ENCODE measurements at places on chromosomes 4 and X. TPM values are rescaled to one million over a fixed set of nuclear protein-coding genes. Genes with fewer than 3 reads are reported as not detected.

Gene TKTL2
- 0.82 TPM for total RNA-seq

Gene ADH1C
- not detected for total RNA-seq

Gene ATOH1
- total RNA-seq, result not detected

Gene ZNF280C
- total RNA-seq, result 9.0 TPM

Gene FOXR2
- total RNA-seq, result under 0.01 TPM

Gene NEUROG2
- 36.7 TPM for total RNA-seq

Gene ADGRA3
- total RNA-seq, result 45.2 TPM

Gene ADH4
- total RNA-seq, result not detected

Gene MTNR1A
- not detected for total RNA-seq

Gene ARHGAP6
- 3.3 TPM for total RNA-seq

DNA sequence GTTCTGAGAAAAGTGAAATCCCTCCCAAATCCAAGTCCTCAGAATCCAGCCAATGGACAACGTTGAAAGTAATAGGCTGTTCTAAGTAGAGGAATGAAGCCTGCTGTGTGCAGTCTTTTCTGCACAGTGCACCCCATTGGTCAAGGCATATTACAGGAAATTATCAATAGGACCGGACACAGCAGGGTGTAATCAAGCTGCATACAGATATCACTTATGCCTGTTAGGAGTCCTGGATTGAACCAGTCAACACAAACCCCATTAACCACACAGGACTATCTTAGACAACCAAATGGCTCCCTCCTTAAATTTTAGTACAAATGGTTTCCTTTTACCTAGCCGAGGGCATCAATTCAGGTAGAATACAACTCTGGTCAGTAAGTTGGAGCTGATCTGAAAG, 34.2 kb upstream of the MAGEA8 start:
- DNase-seq, result no peak

GRCh38 chr4:17556498-17556897, 20.5 kb upstream of the LAP3 start:
- no peak for DNase-seq

- DNase-seq, result no peak
Observed at GRCh38 chr4:41575207-41575606, 37.2 kb downstream of the LIMCH1 start.

GRCh38 chrX:7926914-7927258, 327 bp downstream of the PNPLA4 start:
- DNase-seq, result no peak

- DNase-seq, result no peak
Observed at GRCh38 chr4:101198682-101199339, 148.5 kb downstream of the PPP3CA start.

- no peak for DNase-seq
Observed at GRCh38 chr4:186658657-186659056, 65.0 kb downstream of the FAT1 start.

- DNase-seq, result no peak
Observed at GRCh38 chrX:9562851-9563250, 98.0 kb downstream of the TBL1X start.

- peak; percentile 2 for DNase-seq
Observed at GRCh38 chr4:26741491-26741871, 119.2 kb upstream of the STIM2 start.

GRCh38 chrX:103201041-103201440, 13.9 kb upstream of the BEX4 start:
- no peak for DNase-seq

DNA sequence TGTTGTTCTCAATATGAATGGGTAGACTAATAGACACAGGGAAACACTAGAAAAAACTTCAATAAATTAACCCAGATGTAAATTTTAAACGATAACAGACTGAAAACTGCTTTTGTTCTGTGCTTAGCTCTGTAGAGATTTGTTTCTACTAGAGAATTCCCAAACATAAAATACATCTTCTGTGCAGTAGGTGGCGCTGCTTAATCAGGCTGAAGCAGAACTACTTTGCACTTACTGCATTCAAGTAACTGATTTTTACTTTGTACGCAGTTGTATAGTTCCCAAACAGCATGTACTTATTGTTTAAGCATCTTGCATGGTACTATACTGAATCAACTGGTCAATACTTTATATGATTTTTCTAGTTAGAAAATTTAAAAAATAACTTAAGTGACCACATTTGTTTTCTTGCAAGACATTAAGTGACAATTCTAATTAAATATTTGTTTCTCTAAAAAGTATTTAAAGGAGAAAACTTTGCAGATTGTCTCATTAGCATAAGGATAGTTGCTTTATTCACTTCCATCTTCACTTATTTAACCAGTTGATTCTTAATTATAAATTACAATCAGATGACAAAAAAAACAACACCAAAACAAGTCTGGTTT, 490.6 kb downstream of the IL15 start:
- no peak for DNase-seq

- DNase-seq, result no peak
Observed at GRCh38 chrX:55801811-55802210, 84.3 kb downstream of the RRAGB start.

- no peak for DNase-seq
Observed at GRCh38 chr4:163395758-163396157, 52.1 kb downstream of the NPY5R start.

DNA sequence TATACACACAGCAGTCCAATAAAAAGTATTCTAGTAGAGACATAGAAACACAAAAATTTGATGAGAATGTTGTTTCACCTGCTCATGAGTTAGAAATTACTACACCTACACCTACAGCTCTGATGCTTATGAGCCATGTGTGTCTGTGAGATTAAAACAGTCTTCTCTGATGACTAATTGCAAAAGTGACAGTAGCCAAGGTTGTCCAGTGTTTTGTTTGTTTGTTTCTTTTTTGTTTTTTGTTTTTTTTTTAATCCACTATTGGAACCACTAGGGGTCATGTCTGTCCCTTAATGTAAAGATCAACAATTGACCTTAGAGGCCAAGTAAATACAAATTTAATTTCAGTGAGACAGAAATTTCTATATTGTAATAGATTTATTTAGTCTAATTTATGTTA, 423.1 kb downstream of the TEX13C start:
- no peak for DNase-seq

DNA sequence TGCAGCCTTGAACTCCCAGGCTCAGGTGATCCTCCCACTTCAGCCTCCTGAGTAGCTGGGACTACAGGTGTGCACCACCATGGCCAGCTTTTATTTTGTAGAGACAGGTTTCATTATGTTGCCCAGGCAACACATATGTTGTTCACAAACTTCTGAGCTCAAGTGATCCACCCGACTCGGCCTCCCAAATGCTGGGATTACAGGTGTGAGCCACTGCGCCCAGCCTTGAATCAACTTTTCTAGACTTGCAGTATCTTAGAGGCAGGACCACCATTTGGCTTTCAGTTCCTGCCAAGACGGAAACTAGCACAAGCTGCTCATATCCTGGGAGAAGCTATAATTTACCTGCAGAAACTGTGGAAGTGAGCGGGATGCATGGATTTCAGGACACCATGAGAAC, 19.9 kb downstream of the NAT8L start:
- no peak for DNase-seq

DNA sequence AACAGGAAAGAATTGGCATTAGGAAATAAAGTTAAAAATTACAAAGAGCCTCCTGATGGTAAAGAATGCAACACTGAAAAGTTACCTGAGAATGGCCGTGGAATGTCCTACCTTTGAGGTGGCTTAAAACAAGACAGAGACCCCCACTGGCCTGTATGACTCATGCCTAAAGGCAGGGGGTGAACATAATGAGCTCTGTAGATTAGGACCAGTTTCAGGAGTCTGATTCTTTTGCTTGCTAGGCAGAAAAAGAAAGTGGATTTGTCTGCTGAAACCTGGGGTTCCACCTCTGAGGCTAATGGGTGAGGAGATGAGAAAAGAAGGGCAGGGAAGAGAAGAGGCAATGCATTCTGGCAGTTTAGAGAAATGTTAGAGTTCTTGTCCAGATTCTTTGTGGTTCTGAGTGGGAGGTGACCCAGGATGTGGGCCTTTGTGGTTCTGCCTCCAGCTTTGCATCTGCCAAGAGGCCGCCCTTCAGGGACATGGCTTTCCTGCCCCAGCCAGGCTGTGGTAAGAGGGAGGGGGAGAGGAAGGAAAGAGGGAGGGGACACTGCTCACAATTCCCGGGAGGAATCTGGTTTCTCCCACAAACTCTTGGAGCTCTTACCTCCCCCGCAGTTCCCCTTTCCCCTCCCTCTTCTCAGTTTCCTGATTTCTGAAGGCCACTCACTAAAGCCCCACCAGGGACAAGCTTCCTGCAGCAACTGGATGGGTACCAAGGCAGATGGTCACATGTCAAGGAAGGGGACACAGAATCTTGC, 109.6 kb downstream of the EFNB1 start:
- DNase-seq, result no peak

DNA sequence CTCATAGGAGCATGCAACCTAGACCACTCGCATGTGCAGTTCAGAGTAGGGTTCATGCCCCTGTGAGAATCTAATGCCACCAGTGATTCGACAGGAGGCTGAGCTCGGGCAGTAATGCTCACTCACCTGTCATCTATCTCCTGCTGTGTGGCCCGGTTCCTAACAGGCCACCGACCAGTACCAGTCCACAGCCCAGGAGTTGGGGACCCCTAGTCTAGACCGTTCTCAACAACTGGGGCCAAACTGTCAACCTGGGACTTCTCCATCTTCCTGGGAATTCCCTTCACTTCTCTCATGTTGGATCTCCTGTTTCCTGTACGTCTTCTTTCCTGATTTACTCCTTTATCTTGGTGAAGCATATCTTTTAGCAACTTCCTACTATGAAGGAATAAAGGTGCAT, 79.4 kb upstream of the HELT start:
- DNase-seq, result no peak

DNA sequence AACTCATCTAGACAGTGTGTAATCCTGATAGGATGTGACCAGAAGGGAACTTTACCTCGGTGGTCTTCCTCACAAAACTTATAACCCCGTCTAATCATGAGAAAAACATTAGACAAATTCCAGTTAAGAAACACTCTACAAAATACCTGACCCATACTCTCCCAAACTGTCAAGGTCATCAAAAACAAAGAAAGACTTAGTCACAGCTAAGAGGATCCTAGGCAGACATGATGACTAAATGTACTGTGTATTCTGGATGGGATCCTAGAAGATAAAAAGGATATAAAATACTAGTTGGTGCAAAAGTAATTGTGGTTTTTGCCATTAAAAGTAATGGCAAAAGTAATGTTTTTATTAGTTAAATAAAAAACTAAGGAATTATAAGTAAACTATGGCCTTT, 81.6 kb downstream of the DTHD1 start:
- DNase-seq, result no peak

DNA sequence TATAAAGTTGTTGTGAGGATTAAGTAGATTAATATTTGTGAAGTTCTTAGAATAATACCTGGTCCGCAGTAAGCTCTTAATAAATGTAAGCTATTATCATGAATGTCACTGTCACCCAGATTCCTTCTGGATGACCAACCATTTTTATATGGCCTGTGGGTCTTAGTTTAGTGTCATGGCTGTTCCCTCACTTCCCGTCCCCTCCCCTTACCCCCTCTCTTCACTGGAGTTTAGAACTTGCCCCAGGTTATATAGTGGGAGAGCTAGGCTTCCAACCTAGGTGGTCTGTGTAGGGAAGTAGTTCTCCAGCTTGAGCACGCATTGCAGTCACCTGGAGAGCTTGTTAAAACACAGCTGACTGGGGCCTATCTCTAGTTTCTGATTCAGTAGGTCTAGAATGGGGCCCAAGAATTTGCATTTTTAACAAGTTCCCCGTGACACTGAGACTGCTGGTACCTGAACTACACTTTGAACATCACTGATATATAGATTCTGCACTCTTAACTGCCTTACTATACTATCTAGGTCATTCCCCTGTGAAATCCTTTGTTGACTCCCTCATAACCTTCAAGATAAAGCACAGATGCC, 66.9 kb upstream of the PLAC1 start:
- no peak for DNase-seq
